ENCODE measurements at places on chromosomes 11 and 22.

DNA sequence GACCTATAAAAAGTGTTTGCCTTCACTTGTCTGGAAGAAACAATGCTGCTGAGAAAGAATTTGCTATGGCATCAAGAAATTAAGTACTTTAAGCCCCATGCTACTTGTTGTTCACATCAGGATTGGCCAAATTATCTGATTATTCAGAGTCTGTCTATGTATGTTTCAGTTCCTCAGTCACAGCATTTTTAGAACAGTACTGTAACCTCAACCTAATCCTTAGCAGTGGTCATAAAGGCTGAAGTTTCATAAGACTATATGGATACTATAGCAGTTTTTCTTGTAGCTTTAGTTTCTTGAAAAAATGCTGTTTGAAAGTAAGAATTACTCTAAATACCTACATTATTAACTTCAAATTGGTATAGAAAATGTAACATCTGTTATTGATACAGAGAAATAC lies 153.9 kb downstream of the INSC start:
- DNase-seq, result no peak

- no peak for DNase-seq
Observed at GRCh38 chr11:3088806-3089205, 31.6 kb upstream of the CARS1 start.

DNA sequence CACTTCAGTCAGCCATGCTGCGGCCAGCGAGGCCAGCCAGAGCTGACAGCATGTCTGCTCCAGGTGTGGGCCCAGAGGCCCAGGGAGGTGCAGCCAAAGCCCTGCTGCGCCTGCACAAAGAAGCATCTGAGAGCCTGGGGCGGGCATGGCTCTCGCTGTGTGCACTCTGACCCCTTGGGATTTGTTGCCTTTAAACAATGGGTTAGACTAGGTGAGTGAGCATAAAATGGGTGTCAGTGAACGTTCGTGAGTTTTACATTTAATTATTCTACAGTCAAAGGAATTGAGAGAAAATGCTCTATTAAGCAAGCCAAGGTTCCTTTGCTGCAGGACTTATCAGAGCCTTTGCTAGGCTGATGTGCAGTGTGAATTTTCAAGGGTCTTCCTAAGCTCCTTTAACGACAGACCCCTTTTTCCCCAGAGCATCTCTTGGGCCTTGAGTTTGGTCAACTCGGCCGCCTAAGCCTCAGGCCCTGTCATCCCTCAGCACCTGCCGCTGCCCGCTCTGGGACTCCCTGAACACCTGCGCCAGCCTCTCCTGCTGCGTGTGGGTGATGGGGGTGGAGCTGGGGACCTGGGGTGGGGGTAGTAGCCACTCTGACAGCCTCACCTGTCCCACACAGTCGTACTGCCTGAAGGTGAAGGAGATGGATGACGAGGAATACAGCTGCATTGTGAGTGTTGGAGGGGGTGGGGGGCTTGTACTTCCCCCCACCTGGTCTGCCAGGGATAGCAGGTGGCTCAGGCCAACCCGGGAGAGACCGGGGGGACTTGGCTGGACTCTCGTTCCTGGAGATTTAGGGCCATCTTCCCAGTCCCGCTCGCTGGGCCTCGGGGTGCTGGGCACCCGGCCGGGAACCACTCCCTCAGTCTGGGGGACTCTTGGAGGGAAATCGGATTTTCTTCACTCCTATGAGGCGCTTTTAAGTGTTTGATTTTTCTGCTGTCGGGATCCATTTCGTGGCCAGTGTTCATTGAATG lies 10.5 kb downstream of the SLC16A8 start:
- DNase-seq, result no peak

DNA sequence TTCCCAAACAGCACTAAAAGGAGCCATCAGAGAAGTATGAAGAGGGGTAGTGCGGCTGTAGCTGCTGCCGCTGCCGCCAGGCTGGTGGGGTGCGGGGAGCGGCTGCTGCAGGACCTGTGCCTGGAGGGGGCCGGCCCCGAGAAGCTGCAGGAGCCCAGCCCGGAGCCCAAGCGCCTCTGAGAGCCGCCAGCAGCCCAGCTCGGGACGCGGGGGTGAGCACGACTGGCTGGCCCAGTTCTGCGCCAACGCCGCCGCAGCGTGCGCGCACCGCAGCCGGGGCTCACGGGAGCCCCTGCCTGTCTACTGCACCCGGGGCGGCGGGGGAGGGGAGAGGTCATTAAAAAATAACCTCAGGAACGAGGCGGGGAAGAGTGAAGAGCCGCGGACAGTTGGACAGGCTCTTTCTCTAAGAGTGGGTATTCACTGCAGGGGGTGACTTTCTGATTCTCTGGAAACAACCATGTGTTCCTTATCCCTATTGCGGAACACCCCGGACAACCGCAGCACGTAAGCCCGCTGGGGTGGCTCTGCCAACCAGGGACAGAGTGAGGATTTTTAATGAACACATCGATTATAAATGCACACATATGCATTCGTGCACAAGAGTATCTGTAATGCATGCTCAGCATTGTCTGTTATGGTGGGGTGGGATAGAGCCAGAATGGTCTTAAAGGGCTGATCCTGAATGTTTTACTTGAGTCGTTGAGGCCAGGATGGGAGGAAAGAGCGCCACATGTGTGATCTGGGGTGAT lies 453 bp downstream of the GAS2 start:
- DNase-seq, result peak; percentile 4

- DNase-seq, result no peak
Observed at GRCh38 chr11:2190657-2191471, 19.2 kb upstream of the TH start.

DNA sequence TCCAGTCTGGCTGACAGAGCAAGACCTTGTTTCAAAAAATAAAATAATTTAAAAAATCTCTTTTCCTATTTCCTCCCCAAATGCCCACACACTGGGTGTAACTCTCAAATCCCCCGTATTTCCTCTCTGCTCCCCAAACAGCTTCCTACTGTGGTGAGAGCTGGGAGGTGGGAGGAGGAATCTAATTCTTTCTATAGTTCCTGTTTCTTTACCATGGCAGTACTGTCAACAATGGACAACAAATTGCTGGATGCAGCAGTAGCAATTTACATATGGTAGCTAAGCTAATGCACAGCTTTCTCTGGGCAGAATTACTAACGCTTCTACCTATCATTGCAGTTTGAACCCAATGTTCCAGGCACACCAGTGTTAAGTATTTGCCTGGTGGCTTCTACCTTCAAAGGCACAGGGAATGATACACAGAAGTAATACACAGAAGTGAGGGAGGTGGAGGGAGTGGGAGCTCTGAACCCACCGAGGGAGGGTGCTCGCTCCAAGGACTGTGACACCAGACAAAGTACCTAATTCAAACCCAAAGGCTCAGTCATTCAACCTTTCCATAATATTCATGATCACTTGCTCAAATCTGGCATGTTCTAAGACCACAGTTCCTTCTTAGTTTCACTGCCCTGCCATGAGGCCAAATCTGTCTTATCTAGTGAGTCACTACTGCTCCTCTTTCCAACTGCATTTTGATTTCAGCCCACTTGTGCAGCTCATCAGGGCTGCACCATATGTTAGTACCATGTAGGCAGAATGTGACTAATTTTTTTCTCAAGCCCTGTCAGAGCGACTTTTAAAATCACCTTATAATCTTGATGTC lies 37.9 kb downstream of the CELF1 start:
- DNase-seq, result peak; percentile 23

GRCh38 chr11:62061356-62062222 lies 62.2 kb upstream of the INCENP start:
- no peak for DNase-seq

DNA sequence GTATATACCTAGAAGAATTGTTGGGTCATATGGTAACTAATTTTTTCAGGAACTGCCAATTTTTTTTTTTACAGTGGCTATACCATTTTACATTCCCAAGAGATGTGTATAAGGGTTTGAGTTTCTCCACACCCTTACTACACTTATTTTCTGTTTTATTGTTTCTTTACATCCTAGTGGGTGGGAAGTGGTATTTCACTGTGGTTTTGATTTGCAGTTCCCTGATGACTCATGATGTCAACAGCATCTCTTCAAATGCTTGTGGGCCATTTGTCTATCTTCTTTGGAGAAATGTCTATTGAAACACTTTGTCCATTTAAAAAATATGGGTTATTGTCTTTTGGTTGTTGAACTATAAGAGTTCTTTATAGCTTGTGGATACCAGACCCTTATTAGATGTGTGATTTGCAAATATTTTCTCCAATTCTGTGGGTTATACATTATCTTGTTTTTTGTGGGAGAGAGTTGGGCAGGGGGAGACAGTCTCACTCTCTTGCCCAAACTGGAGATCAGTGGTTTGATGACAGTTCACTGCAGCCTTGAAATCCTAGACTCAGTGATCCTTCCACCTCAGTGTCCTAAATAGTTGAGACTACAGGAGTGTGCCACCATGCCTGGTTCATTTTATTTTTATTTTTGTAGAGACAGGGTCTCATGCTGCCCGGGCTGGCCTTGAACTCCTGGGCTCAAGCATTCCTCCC lies 30.3 kb upstream of the PISD start:
- no peak for DNase-seq

- DNase-seq, result no peak
Observed at GRCh38 chr11:6545917-6546605, 49.0 kb downstream of the DNHD1 start.

- no peak for DNase-seq
Observed at GRCh38 chr11:67648796-67649613, 1.5 kb downstream of the ACY3 start.

- DNase-seq, result no peak
Observed at GRCh38 chr11:102994105-102994504, 38.6 kb upstream of the MMP13 start.

DNA sequence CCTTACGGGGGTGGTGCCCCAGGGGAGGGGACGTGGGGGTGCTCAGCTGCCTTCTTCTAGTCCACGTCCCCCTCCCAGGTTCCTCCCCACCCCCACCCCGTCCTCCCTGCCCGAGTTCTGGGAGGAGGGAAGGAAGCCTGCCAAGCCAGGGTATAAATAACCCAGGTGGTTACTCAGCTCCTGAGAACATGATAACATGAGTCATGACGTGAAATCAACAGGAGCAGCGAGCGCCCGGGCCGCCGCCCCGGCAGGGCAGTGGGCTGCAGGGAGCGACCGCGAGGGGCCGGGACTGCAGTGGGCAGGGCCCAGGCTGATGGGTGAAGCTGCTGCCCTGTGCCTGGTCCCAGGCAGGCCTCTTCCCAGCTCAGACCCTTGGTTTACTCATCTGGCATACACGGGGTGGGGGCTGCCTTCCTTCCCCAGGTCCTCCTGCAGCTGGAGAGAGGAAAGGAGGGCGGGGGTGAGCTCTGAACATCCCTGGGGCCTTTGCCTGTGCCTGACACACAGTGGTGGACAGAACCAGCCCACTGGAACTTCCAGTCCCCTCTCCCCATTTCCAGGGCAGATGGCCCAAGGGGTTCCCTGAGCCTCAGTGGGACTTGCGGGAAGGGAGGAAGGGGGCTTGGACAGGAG lies 8.8 kb upstream of the PDGFB start:
- no peak for DNase-seq
